ENCODE measurements at places on chromosomes 13 and 19. TPM values are rescaled to one million over a fixed set of nuclear protein-coding genes. Genes with fewer than 3 reads are reported as not detected.

DNA sequence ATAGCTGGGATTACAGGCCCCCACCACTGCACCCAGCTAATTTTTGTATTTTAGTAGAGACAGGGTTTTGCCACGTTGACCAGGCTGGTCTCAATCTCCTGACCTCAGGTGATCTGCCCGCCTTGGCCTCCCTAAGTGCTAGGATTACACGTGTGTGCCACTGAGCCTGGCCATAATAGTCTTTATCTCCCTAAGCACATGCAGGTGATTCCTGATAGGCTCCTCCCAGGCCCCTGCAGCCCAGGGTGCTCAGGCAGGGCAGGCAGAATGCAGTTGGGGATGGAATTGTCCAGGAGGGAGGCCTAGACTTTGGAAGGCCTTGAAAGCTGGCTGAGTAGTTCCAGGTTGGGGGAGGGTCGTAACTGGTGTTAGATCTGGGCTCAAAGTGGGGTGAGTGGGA is 8.5 kb downstream of the ZNF526 start:
- DNase-seq: no peak

FSD1 gene
- 13.9 TPM for total RNA-seq

DNA sequence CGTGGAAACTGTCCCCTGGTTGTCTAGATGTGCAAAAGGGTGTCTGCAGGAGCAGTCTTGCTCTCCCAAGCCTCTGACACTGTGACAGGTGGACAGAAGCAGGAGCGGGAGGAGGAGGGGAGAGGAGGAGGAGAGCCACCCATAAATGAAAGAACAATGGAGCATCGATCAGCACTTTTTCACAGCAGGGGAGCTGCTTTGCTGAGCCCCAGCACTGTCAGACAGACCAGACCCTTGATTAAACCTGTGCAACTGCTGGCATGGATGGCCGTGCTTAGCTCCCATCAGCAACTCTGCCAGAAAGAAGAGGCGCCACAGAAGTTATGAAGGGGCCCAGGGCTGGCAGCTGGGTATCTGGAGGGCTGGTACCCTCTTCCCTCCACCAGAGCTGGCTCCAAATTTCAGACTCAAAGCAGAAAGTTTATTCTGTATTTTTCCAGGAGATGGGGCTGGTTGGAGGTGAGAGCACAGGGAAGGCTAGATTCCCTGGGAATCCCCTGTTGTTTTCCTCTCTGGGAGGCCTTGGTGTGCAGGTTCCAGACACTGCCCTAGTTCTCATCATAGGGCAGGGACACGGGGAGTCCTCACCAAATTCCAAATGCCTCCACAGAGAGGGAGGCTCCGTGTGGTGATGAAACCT is 1192.2 kb downstream of the UQCRFS1 start:
- no peak for DNase-seq

ZNF134 gene
- total RNA-seq: 22.1 TPM

- no peak for DNase-seq
These were observed 532.1 kb downstream of the IRS2 start for GRCh38 chr13:109254274-109254673.

GRCh38 chr19:3694361-3695123 is 5.7 kb downstream of the PIP5K1C start:
- DNase-seq: no peak

DNA sequence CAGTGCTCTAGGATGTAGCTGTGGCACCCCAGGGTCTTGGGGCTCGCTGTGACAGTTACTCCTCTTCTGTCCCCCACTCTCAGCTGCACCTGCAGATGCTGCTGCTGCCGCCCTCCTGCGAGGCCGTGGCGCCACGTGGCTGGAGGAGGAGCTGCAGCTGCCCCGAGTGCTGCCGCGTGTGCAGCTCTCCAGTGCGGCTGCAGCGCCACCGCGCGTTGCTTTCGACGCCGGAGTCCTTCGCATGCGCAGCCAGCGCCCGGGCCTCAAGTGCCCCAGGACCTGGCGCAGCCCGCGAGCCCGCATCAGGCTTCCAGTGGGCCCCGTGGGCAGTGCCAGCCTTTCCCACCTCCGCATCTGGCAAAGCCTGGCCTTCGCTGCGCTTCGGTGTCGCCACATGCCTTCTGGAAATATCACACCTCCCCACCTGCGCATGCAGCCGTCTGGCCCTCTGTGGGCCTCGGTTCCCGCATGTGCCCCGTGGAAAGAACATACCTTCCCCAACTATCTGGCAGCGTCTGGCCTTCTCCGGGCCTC is 692 bp upstream of the ZNF580 start:
- DNase-seq: peak; percentile 75

GRCh38 chr19:7534531-7535046 is 928 bp upstream of the PNPLA6 start:
- peak; percentile 17 for DNase-seq

- DNase-seq: no peak
These were observed 307.9 kb upstream of the MAB21L1 start for GRCh38 chr13:35784286-35784951.

DNA sequence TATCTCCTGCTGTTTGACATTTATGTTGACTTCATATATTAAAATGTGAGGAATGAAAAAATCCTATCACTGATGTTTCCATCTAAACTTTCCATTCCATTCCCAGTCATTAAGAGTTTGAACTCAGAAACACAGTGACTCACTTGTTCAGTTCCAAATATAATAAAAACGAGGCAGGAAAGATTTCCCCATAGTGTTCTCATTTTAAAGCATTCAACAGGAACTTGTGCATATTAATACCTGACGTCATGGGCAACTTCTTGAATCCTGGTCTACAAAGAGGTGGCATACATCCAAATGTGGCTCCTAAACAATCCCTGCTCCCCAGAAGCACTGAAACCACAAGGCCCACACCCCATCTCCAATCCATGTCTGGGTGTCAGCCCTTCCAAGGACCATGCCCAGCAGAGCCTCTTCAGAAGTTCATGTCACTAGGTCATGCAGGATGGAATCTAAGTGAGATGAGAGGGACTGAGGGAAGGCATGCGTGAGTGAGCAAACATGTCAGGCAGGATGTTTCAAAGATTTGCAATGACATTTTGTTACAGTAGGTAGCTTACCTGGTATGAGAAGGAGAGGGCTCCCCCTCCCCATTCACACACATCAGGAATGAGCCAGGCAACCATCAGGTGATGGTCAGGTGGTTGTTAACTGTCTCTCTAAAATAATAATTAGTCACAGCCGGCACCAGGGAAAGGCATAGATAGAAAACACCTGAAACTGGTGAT is 9.4 kb upstream of the ERVV-2 start:
- no peak for DNase-seq

DNA sequence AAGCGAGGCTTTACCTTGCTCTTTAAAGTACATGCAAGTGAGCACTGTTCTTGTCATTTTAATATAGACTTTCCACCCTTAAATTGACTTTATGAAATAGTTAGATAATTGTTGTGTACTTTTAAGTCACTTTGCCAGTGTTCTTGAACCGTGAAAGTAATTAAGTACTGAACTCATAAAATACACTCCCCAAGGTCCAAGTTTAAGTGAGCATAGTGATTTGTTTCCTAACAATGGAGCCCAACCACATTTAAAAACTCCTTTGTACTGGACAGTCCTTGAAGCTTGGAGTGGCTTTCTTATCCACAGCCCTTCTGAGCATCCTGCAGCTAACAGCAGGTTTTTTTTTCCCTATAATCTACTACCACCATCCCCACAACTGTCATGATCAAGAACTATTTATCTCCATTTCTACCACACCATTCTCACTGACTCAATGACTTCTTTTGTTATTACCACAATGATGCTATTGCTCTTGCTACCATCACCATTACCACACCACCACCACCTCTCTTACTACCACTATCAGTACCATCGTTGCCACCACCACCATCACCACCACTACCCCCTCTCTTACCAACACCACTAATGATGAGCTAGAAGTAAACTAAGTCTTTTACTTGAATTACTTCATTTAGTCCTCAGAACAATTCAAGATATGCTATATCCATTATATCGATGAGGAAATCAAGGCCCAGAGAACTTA is 452.6 kb downstream of the DIAPH3 start:
- DNase-seq: no peak

- no peak for DNase-seq
These were observed 6.5 kb upstream of the GPC6 start for GRCh38 chr13:93220073-93220472.

DNA sequence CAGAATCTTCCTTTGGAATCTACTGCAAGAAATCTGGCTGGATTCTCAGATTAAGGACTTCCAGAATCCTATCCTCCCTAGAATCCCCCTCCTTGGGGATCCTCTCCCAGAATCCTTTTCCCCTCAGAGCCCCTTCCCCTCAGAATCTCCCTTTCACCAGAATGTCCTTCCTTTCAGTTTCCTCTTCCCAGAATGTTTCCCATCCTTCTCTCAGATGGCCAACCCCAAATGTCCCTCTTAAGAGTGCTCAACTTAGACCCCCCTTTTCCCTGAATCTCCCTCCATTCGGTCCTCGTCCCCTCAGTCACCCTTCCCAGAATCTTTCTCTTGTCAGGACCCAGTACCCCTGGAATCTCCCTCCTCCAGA is 584 bp upstream of the RPS16 start:
- DNase-seq: no peak

NDUFA3 gene
- 124 TPM for total RNA-seq

CEACAM3 gene
- total RNA-seq: not detected

DNA sequence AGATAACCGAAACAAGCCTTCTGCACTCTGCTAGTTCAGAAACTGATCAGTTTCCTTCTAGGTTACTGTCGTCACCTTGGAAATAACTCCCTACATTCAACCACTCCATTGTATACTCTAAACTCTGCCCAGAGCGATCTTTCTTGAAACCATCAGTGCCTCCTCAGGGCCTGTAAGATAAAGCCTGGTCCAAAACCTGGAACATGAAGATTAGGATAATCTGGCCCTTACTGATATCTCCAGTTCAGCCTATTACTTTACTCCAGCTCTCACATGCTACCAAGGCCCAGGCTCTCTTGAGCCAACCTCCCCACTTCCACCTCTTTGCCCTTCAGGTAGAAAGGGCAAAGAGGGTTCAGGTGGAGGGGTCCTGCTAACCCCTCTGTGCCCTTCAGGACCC is 125.3 kb upstream of the RXFP2 start:
- DNase-seq: no peak

DNA sequence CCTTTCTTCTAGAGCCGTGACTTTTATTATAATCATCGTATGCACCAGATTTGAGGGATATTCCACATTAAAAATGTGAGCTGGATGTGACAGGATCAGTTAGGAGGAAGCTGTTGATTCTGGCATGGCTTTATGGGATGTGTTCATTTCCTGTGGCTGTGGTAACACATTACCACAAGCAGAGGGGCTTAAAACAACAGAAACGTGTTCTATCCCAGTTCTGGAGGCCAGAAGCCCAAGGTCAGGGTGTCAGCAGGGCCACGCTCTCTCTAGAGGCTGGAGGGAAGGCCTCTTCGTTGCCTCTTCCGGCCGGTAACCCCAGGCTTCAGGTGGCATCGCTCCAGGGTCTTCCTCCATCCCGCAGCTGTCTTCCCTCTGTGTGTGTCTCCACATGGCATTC is 14.5 kb downstream of the MED25 start:
- no peak for DNase-seq

FCHO1 gene
- 37.7 TPM for total RNA-seq

DNA sequence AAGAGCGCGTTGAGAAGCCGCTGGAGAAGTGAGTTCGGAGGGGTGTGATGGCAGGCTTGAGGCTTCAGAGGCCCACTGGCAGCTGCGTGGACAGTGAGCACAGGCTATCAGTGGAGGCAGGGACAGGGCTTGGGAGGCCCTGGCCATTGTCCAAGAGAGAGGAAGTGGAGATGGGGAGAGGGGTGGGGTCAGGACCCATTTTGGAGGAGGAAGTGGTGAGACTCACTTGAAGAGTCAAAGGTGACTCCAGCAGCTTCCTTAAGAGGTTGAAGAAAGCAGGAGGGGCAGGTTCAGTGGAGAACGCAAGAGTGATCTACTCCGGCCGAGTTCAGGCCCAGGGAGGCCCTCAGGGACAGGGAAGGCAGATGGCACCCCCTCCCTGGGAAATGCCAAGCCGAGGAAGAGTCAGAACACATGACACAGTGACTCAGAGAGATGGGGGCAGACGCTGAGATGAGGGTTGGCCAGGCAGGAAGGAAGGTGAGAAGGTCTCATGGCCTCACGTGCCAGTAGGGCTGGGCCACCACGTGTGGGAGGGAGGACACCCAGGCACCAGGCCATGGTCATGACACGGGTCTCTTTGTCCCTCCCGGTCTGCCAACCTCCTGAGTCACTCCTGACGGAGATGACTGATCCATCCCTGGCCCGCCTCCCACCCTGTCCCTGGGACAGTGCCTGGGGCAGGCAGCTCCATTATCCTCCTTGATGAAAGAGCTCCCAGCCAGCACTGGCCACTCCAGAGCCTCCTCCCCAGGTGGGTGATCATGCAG is 10.1 kb upstream of the CD22 start:
- no peak for DNase-seq

DNA sequence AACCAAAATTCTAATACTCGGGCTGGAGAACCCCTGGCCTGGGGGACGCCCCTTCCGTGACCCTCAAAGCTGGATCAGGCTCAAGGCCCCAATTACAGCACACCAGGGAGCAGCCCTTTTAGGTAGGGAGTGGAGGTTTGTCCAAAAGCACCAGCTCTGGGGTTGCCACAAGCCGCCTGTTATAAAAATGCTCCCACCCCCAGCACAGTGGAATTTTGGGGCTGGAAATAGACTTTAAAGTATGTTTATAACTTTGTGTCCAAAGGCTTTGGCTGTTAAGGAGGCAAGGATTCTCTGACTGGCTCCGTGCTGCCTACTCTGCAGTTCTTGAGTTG is 564 bp upstream of the GMIP start:
- no peak for DNase-seq

DNA sequence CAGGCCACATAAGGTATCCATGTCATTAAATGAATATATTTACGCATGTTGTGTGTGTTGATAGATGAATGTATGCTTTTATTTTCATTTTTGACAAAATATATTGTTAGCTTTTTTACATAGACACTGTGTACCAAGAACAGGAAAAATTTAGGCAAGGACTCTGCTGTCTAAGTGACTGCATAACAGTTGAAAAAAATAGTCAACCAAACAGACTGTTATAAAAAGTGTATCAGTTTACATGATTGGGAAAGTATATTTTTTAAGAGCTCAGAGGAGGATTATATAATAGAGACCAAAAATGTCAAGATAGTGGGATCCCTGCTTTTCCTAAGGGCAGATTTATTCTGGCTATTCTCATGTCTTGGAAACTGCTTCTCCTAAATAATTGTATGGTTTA is 858.0 kb downstream of the SLITRK1 start:
- no peak for DNase-seq

- no peak for DNase-seq
These were observed 633.5 kb upstream of the ATXN8OS start for GRCh38 chr13:69474011-69474685.

DNA sequence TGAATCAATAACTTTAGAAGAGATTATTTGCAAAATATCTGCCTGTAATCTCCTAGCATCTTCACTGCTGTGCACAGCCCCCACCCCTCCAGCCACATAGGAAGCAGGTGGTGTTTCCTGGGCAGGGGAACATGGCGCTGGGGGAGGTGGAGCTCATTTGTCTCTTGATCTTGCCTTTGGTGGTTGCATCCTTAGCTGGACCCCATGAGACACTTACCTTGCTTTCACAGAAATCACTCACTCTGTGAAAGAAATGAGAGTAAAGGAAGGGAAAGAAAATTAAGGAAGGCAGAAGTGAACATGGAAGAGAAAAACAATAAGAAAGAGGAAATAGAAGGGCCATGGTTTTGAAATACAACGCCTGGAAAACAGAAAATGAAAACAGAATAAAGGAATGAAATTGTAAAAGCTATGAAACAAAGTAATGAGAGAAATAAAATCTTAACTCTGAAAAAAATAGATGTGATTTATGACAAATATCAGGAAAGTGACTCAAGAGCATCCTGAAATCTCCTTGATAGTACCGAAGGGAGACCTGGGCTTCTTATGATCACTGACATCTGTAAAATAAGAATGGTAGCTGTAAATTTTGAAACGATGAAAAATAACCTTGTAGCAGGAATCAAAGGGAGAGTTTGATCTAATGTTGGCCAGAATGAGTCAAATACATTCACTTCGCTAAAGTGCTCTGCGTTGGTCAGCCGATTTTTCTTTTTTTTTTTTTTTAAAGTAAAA is 17.2 kb upstream of the RNASEH2B start:
- DNase-seq: peak; percentile 15
